Activated CD8-positive, alpha-beta T cell treated with anti-CD3 and anti-CD28 coated beads for 36 hours (primary cell): ENCODE measurements at places on chromosomes 2 and 18. TPM values are rescaled to one million over a fixed set of nuclear protein-coding genes. Genes with fewer than 3 reads are reported as not detected.

GRCh38 chr2:209901172-209901571 lies 101.3 kb upstream of the RPE start:
- DNase-seq = no peak
- no peak overlapping the region for H3K27ac ChIP-seq
- H3K4me1 ChIP-seq = no peaks in the 10 kb centered on the region
- no peaks in the 10 kb centered on the region for H3K36me3 ChIP-seq
- no peak overlapping the region for H3K4me3 ChIP-seq

DNA sequence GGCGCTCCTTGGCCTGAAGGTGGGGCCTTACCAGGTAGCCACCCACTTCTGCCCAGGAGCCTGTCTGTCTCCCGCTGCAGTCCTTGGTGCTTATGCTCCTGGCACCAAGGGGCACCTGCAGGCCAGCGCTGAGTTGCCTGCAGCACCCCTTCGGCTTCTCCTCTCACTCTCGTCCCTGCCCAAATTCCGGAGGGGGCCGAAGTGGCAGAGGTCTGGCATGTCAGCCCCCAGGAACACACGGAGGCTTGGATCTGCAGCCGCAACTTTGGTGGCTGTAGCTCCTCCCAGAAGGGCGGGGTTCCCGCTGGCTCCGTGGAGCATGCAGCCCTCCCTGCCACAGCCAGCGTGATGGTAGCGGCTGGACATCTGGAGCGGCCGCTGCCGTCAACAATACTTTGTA lies 37.7 kb upstream of the ZNF804A start:
- no peaks in the 10 kb centered on the region for H3K4me1 ChIP-seq
- no peak overlapping the region for H3K27ac ChIP-seq
- no peak overlapping the region for H3K4me3 ChIP-seq
- H3K36me3 ChIP-seq = no peaks in the 10 kb centered on the region

DNA sequence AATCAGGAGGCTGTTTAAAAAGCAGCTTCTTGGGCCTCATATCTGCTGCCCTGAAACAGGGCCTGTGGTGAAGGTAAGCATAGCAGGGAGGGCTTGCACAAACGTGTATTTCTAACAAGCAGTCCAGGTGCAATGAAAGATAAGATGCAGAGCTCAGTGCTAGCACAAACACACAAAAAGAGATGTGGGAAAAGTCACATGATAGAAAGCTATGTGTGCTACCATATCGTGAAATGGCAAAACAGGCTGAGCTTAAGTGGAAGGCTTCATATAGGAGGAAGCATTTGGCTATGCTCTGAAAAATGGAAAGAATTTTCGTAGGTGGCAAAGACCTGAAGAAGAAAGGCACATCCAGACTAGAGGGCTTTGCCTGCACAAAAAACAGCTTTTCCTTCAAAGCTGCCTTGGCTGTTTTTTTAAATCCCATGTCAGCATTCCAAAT lies 10.2 kb downstream of the RSAD2 start:
- no peak for DNase-seq
- no peak overlapping the region for H3K4me3 ChIP-seq
- no peaks in the 10 kb centered on the region for H3K27me3 ChIP-seq
- H3K4me1 ChIP-seq = no peaks in the 10 kb centered on the region

DNA sequence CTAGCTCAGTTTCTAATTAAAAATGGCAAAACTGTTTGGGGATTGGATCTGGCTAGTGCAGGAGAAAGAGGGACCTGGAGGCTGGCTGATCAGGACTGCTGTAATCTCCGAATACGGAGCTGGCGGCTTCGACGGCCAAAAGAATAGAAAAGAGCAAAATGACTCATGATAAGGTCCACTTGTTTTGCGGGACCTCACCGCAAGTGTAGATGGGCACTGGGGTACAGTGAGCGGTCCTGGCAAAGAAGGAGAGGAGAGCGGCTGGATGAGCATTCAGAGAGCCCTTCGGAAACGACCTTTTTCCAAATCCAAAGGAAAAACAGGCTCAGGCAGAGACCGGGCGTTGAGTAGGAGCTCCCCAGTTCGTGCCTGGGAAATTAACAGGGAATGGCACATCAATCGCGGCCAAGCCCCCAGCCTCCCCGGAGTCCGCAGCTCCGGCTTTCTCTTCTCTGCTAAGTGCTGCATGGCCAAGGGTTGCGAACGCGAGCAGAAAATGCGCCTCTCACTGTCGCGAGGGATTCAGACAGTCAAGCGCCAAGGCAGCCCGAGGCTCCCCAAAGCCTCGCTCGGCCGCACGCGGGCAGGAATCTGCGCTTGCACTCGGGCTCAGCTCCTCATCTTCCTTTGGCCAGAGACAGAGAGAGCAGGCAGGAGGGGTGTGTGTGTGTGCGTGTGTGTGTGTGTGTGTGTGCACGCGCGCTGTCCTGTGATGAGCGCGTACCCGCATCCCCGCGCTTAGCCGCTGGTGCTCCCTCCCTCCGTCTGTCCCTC lies 1.8 kb downstream of the DCC start:
- no peak overlapping the region for H3K27ac ChIP-seq
- no peak for DNase-seq
- no peaks in the 10 kb centered on the region for H3K4me1 ChIP-seq
- H3K4me3 ChIP-seq = no peak overlapping the region
- H3K27me3 ChIP-seq = peaks cover 37% of the 10 kb centered on the region
- H3K36me3 ChIP-seq = no peaks in the 10 kb centered on the region

DNA sequence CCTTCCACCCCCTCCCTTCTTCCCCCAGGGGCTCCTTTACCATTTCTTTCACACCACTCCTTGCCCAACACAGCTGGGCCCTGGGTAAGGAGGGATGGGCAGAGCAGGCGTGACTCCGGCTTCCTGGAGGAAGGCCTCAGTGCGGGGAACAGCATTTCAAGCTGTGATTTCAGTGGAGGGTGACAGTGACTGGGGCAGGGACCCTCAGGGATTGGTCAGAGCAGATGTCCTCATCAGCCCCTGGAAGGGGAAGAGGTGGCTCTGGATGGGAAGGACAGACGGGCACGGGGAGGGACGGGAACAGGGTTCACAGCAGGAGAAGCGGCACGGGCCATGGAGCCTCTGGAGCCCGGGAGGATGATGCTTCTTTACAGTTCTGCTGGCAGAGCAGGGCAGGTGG lies 130.8 kb upstream of the TWIST2 start:
- DNase-seq = no peak
- H3K27me3 ChIP-seq = peaks cover 24% of the 10 kb centered on the region
- no peak overlapping the region for H3K27ac ChIP-seq
- H3K4me1 ChIP-seq = no peaks in the 10 kb centered on the region
- H3K36me3 ChIP-seq = no peaks in the 10 kb centered on the region

DNA sequence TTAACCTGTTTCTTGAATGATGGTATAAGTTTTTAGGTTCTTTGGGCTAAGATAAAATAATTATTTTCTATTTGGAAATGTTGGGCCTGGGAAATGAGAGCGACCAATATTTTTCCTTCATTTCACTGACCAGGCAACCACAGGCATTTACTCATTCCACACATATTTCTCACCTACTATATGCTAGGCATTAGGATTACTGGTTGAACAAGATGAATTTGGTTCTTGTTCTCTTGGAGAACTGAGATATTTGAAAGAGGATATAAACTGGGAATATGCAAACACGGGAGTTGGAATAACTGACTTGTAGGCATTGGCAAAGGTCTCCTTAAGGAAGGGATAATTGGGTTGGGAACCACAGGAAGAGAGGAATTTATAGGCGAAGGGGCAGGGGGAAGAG lies 3.9 kb upstream of the MYL1 start:
- no peak overlapping the region for H3K4me3 ChIP-seq
- H3K27me3 ChIP-seq = no peaks in the 10 kb centered on the region
- DNase-seq = no peak
- H3K4me1 ChIP-seq = no peaks in the 10 kb centered on the region
- H3K36me3 ChIP-seq = no peaks in the 10 kb centered on the region

GRCh38 chr18:29726646-29727045 lies 1315.9 kb downstream of the DSC3 start:
- no peak for DNase-seq
- H3K27me3 ChIP-seq = no peaks in the 10 kb centered on the region
- no peak overlapping the region for H3K4me3 ChIP-seq
- no peaks in the 10 kb centered on the region for H3K36me3 ChIP-seq
- H3K4me1 ChIP-seq = no peaks in the 10 kb centered on the region

- H3K4me3 ChIP-seq = no peak overlapping the region
- DNase-seq = no peak
- H3K27me3 ChIP-seq = no peaks in the 10 kb centered on the region
- H3K4me1 ChIP-seq = no peaks in the 10 kb centered on the region
- H3K36me3 ChIP-seq = no peaks in the 10 kb centered on the region
Observed at GRCh38 chr2:238697193-238698071, 150.5 kb upstream of the TWIST2 start.

DNA sequence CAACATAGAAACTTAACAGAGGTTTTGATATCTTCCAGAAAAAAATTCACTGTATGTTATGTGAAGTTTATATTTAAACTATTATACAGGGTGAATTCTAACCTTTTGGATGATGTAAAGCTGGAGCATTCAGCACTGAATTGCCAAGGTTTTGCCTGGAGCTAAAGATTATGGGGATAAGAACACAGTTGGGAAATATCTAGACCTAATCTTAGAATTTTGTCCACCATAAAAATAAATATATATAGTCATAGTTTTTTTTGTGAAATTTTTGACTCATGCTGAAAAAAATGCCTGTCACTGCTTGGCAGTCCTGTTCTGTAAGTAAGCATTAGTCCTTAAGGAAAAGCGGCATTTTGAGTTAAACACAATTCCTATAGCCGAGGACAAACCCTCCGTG lies 339.3 kb upstream of the TMEFF2 start:
- no peak overlapping the region for H3K27ac ChIP-seq
- H3K27me3 ChIP-seq = no peaks in the 10 kb centered on the region
- H3K4me1 ChIP-seq = no peaks in the 10 kb centered on the region
- DNase-seq = no peak
- H3K36me3 ChIP-seq = no peaks in the 10 kb centered on the region
- no peak overlapping the region for H3K4me3 ChIP-seq

GRCh38 chr2:122478117-122478516 lies 722.7 kb downstream of the TSN start:
- no peak overlapping the region for H3K27ac ChIP-seq
- H3K36me3 ChIP-seq = no peaks in the 10 kb centered on the region
- H3K4me3 ChIP-seq = no peak overlapping the region
- DNase-seq = no peak
- H3K27me3 ChIP-seq = no peaks in the 10 kb centered on the region

The CRYGC gene
- not detected for total RNA-seq

The APCDD1 gene
- total RNA-seq = not detected

The MTA3 gene
- total RNA-seq = 32.6 TPM
